COLO829 (cell line): ENCODE measurements at places on chromosomes 2 and 18.
A peak's percentile ranks its signal among the peaks of the same experiment; 100 is the strongest.

GRCh38 chr2:219500135-219500534, 1.4 kb downstream of the GMPPA start:
- no peak for DNase-seq

- DNase-seq, result no peak
Measured at GRCh38 chr2:230068651-230069055, at the start of gene SLC16A14. SLC16A14 (minus strand) TSS chr2:230068924; CDS start chr2:230059352, 9,572 bp downstream.

GRCh38 chr2:230931556-230932231, 6.7 kb upstream of the GPR55 start:
- no peak for DNase-seq

- peak; percentile 95 for DNase-seq
Measured at GRCh38 chr2:67825476-67825875, 237.3 kb downstream of the C1D start.

DNA sequence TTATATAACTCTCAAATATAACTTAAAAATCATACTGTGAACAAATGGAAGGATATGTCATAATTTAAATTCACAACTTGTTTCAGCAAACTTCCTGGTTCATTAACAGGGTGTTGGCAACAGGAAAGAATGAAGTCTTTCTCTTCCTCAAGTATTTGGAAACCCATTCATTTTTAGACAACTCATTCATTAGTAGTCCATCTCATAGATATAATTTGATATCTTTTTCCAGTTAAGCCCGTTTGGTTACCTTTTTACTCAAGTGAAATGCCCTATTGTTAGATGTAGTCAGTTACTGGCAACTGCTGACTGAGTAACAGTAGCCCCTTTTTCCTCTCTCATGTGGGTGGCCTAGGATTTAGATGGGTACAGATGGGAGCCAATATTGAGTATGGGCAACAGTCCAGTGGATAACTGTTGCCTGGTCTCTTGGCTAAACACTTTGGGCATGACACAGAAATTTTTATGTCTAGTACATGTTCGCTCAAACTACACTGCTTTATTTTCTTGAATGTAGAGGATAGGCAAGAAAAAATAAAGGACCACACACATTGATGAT, 4.6 kb upstream of the UGP2 start:
- peak; percentile 64 for DNase-seq

- no peak for DNase-seq
Measured at GRCh38 chr2:226524381-226524843, 275.2 kb downstream of the IRS1 start.
